ENCODE measurements at places on chromosomes 4 and X. TPM values are rescaled to one million over a fixed set of nuclear protein-coding genes. Genes with fewer than 3 reads are reported as not detected.

The CCKAR gene
- total RNA-seq = not detected

The GSPT2 gene
- total RNA-seq = 7.7 TPM

The FIP1L1 gene
- 42.6 TPM for total RNA-seq

- no peak for DNase-seq
These were observed 15.6 kb downstream of the FAM53A start for GRCh38 chr4:1668488-1668840.

- no peak for DNase-seq
These were observed 44.1 kb upstream of the SGMS2 start for GRCh38 chr4:107780665-107781064.

GRCh38 chr4:154120690-154121345 lies 331.9 kb upstream of the SFRP2 start:
- no peak for DNase-seq

The CXCL1 gene
- 4.6 TPM for total RNA-seq

The CT45A2 gene
- not detected for total RNA-seq

DNA sequence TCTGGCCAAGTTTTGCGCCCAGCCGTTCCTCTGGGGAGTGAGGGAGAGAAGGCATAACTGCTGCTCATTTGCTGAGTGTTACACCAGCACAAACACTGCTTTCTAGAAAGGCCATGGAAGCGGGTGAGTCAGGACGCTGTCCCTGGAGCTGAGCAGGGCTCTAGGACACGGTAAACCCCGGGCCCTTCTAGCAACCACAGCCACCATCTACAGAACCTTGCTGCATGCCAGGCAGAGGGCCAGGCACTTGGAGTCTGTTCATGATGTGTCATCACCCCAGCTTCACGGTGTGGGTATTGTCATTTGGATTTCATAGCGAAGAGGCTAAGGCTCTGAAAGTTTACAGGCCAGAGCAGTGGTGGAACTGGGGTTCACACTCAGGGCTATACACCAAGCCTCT lies 31.8 kb upstream of the C4orf50 start:
- DNase-seq = no peak

GRCh38 chr4:184463856-184464255 lies 10.5 kb downstream of the IRF2 start:
- no peak for DNase-seq

- no peak for DNase-seq
These were observed 14.9 kb upstream of the FAM9B start for GRCh38 chrX:9048801-9049200.

The SPANXC gene
- total RNA-seq = not detected

- no peak for DNase-seq
These were observed 169.6 kb upstream of the GLRA2 start for GRCh38 chrX:14359727-14360126.

- no peak for DNase-seq
These were observed 25.1 kb downstream of the GAK start for GRCh38 chr4:907103-907400.

- DNase-seq = no peak
These were observed 43.9 kb downstream of the GABRB1 start for GRCh38 chr4:47075262-47075661.

- no peak for DNase-seq
These were observed 51.3 kb upstream of the NFKB1 start for GRCh38 chr4:102449751-102450352.

DNA sequence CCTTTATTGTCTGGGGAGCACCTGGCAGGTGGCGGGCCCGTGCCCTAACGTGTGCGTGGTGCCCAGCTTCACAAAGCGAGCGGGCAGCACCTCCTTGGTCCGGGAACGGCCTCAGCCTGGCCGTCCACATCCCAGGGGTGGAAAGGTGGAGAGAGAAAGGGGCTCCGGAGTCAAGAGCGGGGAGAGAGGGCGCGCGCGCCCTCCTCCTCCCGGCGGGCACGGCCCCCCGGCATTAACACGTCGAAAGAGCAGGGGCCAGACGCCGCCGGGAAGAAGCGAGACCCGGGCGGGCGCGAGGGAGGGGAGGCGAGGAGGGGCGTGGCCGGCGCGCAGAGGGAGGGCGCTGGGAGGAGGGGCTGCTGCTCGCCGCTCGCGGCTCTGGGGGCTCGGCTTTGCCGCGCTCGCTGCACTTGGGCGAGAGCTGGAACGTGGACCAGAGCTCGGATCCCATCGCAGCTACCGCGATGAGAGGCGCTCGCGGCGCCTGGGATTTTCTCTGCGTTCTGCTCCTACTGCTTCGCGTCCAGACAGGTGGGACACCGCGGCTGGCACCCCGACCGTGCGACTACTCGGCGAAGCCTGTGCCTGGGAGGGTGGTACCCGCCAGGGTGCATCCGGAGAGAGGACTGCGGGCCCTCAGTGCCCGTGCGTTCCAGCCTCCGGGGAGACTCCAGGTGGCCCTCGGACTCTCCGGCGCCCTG lies at the start of gene KIT:
Gene KIT (plus strand): TSS at position 407 of the 701 bp plus-strand sequence. CDS start 58 bp downstream, at position 465.
- DNase-seq = peak; percentile 40

DNA sequence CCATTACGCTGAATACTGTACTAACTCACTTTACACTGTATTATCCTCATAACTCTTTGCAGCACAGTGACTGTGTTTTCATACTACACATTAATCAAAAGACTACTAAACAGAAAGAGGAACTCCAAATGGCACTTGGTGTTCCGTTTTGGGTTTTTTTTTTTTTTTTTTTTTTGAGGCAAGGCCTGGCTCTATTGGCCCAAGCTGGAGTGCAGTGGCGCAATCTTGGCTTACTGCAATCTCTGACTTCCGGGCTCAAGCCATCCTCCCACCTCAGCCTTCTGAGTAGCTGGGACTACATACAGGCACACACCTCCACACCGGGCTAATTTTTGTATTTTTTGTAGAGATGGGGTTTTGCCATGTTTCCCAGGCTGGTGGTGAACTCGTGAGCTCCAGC lies 10.7 kb downstream of the KLHL8 start:
- DNase-seq = no peak

- DNase-seq = no peak
These were observed 45.5 kb upstream of the PPP1R2C start for GRCh38 chrX:42823443-42823842.

- peak; percentile 46 for DNase-seq
These were observed 56.6 kb downstream of the TNIP2 start for GRCh38 chr4:2699534-2699933.

DNA sequence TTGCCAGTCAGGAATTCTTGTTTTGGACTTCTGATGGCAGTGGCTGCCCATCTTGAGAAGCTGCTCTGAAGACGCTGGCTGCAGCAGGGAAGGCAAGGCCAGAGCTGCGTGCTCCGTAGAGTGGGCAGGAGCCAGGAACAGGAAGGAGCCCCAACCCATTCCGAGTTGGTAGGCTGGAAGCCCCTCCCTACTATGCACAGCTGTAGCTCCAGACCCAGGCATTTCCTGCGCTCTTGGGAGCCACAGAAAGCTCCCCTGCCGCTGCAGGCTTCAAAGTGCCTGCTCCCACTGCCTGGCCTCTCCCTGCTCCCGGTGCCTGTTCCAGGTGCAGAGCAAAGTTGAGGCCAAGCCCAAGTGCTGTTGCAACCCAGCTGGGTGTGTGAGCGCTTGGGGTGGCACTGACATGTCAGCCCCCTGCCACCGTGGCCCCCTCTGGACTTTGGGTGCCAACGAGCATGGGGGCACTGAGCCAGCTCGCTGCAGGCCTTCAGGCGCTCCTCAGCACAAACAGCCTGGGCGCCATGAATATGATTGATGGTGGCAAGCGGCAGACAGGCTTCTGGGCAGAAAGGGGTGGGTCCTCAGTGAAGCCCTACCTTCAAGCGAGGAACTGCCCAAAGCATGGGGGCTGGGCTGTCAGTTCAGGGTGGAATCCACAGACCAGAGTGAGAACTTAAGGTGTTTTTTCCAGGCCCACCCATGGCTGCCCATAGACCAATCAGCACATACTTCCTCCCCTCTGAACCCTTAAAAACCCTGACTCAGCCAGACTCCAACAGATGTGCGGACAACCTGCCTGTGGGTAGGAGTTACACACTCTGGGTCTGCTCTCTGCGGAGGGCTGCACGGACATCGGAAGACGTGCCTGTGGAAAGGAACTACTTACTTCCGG lies 677.2 kb upstream of the INTU start:
- DNase-seq = no peak

GRCh38 chr4:142091691-142092182 lies 455.4 kb downstream of the IL15 start:
- peak; percentile 55 for DNase-seq

The EREG gene
- total RNA-seq = 0.66 TPM

DNA sequence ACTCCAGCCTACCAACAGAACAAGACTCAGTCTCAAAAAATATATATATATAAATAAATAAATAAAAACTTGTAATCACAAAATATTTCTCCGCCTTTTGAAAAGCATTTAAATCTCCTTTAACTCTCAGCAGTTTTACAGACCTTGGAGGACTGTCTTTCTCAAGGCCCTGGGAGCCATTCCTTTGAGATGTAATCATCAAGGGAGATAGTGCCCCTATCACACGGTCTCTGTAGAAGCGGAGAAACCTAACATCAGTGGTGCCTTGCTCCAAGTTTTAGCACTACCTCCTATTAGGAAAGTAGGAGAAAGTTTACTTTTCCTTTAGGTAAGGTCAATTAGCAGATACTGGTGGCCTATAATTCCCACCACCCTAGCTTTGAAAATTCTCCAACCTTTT lies 58.5 kb downstream of the ANTXR2 start:
- no peak for DNase-seq

DNA sequence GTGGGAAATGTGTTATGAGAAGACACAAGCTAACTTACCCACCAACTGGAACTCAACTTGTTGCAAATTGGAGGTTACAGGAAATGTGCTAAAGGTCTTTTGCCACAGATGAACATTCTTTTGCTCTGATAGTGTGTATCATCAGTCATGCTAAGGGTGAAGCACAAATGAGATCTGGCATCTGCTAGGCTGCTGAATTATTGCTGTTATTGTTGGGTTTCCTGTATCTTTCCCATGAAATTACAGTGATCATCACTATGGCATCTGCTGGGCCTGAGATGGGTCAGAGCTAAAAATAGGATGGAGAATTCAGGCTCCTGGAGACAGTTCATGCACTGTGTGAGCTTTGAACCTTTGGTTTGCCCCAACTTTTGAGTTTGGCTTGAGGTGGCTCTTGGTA lies 124.5 kb downstream of the NPNT start:
- no peak for DNase-seq

The HELT gene
- not detected for total RNA-seq

The SLC16A2 gene
- total RNA-seq = 9.2 TPM

GRCh38 chr4:177803151-177803550 lies 360.9 kb upstream of the AGA start:
- DNase-seq = no peak

The NRK gene
- total RNA-seq = 6.5 TPM

GRCh38 chr4:106803083-106803482 lies 233.0 kb downstream of the DKK2 start:
- no peak for DNase-seq

GRCh38 chr4:148059617-148060180 lies 327.8 kb downstream of the ARHGAP10 start:
- DNase-seq = no peak

GRCh38 chrX:262381-262909 lies 18.7 kb upstream of the PLCXD1 start:
- DNase-seq = no peak

GRCh38 chr4:169030562-169030982 lies 20.5 kb upstream of the CBR4 start:
- DNase-seq = no peak

- DNase-seq = no peak
These were observed 61.6 kb downstream of the SYNPO2 start for GRCh38 chr4:118950224-118950623.

The TLL1 gene
- 19.5 TPM for total RNA-seq

The SYP gene
- 2.4 TPM for total RNA-seq

- DNase-seq = no peak
These were observed 28.9 kb downstream of the ATP2B3 start for GRCh38 chrX:153546386-153546785.

- no peak for DNase-seq
These were observed 145.6 kb upstream of the RBPJ start for GRCh38 chr4:26175006-26175786.

DNA sequence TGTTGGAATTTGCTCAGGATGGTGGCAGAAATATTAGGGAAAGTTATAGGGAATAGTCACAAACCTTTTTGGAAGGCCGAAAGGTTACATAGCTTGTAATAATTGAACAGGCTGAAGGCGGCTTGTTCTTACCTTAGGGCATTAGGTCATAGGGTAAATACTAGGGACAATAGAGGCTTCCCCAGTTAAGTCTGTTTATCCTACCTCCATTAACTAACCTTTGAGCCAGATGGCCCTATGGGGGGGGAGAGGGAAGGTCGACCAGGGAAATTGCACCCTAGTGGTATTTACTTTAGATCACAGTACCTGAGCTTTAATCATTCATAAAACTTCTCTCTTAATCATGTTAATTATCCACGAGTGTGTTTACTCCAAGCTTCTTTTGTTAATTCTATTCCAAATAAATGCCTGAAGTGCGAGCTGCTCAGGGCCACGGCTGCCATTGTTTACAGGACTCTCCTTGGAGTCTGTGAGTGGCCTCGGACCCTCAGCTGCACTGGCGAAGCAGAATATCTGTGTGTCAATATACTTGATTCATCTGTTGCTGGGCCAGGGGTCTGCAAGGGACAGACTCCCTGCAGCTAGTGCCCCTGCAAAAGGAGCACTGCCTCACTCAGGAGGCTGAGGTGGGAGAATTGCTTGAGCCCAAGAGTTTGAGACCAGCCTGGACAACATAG lies 22.9 kb downstream of the PAGE2 start:
- no peak for DNase-seq

DNA sequence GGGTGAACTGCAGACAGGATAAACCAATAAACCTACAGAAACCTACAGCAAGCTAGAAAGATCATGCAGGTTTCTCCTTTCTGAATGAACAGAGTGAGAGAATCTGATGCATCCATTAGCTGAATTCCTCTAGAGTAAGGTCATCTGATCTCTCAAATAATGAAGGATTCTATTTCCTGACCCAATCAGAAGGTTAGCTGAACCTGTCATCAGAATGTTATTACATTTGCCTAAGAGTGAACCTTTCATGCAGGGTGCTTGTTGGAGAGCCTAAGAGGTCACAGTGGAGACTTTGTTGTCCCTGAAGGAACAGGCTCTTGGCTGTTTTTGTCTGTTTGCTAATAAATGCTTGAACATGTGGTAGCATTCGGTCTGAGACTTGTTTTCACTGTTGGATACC lies 24.0 kb downstream of the MEPE start:
- DNase-seq = no peak

The NKRF gene
- 8.9 TPM for total RNA-seq
